ENCODE measurements at places on chromosomes 2 and 18. TPM values are rescaled to one million over a fixed set of nuclear protein-coding genes. Genes with fewer than 3 reads are reported as not detected.
A peak's percentile ranks its signal among the peaks of the same experiment; 100 is the strongest.

CXCR1 gene
- not detected for total RNA-seq

DNA sequence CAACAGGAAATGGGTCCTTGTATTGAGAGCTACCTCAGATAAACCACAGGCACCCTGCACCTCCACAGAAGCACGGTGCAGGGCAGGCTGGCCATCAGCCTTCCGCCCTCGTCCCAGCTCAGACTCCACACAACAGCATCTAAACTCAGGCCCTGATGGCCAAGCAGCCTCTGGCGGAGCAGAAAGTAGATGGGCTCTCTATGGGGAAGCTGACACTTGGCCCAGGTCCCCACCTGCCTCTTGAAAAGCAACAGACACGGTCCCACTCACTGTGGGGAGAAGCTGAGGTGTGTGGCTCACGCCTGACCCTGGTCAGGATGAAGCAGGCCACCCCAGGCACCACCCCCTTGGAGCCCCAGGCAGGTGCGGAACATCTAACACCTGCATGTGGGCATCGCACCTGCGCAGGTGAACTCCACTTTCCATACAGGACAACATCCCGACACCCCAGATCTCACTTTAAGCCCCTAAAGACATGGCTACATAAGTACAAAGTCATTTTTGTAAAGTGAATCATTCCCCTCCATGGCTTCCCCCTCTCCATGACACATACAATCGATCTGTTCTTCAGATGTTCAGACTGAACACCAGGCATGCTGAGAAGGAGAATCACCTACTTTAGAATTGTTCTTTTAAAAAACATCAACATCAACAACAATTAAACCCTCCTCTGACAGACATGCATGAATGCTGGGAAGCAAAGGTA, 208.4 kb downstream of the ZBTB7C start:
- DNase-seq, result no peak

- peak; percentile 80 for DNase-seq
These were observed at the start of gene FANCL for GRCh38 chr2:58240670-58241545. FANCL (minus strand) TSS chr2:58241325; CDS start chr2:58241313, 12 bp downstream.

DNA sequence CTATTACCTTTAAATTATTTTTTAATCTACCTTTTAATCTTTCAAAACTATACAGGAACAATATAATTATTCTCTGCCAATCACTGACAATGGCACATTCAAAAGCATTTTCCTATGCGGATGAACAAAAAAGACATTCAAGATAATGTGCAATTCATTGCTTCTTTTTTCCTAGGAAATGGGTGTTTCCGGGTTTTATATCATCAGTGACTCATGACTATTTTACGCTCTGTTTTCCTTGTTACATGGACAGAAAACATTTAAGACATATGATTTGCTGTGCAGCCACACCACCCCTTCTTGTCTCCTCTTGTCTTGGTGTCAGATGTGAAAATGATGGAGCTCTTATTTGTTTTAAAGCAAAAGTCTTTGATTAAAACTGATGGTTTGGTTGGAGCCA, 184.7 kb upstream of the LINC00305 start:
- peak; percentile 89 for DNase-seq

- DNase-seq, result no peak
These were observed 20.4 kb downstream of the EDAR start for GRCh38 chr2:108968619-108969018.

DNA sequence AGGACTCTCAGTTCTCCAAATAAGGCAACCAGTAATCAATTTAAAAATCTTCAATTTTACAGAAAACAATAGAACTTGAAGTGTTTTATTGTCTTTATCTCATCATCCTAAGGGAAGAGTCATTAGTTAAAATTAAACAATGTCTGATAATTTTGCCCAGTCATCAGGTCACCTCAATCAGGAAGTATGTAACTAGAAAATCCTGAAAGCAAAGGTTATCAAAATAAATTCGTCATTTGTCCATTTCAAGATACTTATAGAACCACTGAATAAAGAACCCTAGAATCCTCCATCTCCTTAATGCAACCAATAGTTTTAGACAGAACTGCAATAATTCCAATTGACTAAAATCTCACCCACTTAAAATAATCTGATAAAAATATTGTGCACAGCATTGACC, 115.2 kb downstream of the NCKAP5 start:
- DNase-seq, result no peak

DNA sequence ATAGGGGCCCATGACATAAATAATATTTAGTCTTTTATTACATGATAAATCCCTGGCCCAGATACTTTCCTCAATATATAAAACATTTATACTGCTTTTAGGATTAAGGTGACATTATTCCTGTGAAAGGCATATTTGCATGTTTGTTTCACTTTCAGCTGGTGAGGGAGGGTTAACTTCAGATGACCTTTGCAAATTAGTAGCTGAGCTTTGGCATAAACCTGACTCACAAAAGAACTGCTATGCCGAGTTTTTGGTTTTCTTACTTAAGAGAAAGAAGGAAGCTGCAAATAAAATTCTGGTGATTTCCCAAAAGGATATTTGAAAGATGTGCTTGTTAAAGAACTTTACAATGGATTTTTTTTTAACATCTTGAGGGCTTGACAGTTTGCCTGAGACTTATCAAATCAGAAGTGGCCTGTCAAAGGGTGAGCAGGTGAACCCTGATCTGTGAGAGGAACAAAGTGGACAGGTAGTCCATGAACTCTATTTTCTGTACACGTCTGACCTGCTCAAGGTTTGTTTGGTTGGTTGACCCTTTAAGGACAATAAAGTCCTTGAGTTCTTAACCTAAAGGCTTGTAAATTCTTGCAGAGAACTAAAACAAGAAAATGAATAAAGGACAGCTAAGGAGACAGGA, 93.5 kb downstream of the FAM124B start:
- no peak for DNase-seq

Measured in lung microvascular endothelial cell (primary cell).